ENCODE measurements at places on chromosomes 3 and 15.

- no peak for DNase-seq
Measured at GRCh38 chr3:63779227-63779626, 39.9 kb upstream of the C3orf49 start.

GRCh38 chr15:88021601-88022000, 234.9 kb downstream of the NTRK3 start:
- DNase-seq: no peak

GRCh38 chr3:2978977-2979732, 131.0 kb downstream of the IL5RA start:
- DNase-seq: no peak

- peak; percentile 20 for DNase-seq
Measured at GRCh38 chr3:72848703-72849081, 447 bp upstream of the SHQ1 start.

DNA sequence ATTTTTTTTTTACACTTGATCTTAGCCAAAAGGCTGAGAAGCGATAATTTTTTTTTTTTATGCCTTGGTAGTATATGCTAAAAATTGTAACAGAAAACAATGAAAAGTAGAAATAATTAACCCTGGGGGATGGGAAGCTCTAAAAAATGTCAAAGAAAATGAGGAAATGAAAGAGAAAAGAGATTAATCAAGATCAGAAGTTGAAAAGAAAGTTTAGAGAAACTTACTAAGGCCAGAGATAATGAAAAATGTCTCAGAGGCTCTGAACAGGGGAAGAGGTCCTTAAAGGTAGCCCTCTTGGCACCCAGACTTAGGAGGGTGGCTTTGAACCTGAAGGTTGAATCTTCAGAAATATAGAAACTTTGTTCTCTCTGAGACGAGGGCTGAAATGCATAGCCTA, 58.6 kb upstream of the ZBED2 start:
- no peak for DNase-seq

DNA sequence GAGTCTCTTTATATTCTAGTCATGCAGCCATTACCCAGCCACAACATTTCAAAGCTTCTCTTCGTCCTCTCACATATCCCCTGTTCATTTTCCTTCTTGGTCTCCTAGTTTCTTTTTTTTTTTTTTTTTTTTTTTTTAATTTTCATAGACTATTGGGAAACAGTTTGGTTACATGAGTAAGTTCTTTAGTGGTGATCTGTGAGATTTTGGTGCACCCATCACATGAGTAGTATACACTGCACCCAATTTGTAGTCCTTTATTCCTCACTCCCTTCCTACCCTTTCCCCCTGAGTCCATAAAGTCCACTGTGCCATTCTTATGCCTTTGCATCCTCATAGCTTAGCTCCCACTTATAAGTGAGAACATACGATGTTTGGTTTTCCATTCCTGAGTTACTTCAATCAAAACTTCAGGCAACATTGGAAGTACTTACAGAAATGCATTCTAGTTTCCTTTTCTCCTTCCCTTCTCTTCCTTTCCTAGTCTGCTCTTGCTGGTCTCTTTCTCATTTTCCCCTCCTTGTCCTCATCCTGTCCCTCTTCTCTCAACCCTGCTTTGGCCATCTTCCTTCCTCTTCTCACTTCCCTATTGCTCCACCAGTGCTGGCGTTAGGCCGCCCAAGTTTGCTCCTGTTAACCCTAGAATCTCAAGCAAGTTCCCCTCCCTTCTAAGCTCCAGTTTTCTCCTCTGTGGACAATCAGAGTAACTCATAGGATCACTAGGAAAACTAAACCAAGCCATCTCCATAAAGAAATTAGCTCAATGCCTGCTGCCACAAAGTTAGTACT, 4.8 kb downstream of the ATP8B4 start:
- no peak for DNase-seq

DNA sequence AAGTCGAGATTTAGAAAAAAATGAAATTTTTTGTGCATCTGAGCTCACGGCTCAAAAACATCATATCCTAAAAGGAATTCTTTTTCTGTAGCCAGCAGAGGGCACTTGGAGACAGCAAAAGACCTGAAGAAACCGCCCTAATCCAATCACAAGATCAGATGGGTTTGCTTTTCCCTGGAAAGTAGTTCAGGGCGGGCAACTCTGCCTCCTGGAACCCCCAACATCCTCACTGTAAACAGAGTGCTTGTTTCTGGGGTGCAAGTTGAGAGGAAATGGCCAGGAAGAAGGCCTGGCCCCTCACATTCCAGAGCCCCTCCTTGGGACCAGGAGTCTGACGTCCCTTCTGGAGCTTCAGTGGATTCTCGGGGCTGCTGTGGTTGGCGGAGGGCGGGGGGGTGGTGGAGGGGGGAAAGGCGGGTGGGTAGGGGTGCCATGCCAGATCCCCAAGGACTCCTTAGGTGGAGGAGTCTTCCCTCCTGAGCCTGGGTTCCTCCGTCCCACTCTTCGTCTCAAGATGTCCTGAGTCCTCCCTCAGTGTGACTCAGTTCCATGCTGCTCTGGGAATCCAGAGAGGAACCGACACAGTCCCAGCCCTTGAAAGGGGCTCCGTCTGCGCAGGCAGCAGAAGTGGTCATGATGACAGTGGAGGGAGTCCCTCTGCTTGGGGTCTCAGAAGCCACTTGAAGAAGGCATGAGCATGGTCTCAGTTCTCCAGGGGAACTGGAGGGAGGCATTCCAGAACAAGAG, 35.9 kb downstream of the CCK start:
- DNase-seq: no peak

- DNase-seq: no peak
Measured at GRCh38 chr15:70826634-70827033, 27.3 kb downstream of the LARP6 start.

DNA sequence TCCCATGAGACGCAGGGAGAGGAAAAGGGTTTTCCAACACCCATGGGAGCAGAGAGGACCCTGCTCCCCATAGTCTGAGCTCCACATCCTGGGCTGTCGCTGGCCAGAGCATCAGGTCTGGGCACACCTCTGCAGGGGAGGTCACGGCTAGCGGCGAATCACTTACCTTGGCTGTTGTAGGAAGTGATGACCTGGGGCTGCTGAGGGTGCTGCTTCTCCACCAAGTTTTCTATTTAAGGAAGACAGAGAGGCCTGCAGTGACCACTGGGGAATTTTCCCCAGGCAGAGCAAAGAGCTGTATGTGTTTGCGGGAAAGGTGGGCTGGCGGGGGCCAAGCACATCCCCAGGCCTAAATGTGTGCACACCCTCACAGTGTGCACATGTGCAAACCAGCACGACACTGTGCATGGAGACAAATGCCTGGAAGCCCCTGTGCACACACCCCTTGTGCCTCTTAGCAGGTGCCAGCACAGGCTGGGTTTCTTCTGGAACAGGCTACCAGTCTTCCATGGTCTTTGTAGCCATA, 7.6 kb downstream of the KY start:
- no peak for DNase-seq

- DNase-seq: no peak
Measured at GRCh38 chr3:112074006-112074405, 12.2 kb upstream of the C3orf52 start.

DNA sequence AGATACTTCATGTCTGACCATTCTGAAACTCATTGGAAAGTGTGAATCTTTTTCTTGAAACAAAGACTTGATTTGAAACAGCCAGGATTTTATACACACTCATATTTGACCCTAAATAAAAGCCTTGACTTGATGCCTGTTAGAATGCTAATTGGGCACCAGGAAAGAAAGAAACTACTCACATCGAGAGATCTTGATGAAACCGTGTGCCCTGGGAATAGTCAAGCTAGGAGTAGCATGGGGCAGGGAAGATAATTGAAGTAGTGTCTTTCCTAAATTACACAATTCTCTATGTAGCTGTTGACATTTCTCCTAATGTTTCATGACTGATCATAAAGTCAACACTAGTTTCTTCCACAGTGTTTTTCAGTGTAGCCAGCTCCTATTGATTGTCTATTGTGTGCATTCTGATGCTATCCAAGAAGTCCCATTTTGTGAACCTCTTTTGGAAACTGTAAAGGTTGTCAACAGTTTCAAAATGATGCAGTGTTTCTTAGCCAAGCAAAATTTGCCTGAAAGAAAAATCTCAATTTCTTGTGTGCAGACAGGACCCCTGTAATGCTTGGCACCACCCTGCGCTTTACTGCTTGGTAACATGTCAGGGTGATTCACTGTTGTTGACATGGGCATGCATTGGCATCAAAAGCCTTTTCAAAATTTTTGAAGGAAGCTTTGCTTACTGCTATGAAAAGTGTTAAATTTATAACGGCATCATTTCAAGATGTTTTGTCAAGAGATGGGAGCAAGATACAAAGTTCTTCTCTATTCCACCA, 52.5 kb upstream of the OTOL1 start:
- no peak for DNase-seq

- no peak for DNase-seq
Measured at GRCh38 chr15:80929689-80930088, 59.9 kb downstream of the MESD start.

DNA sequence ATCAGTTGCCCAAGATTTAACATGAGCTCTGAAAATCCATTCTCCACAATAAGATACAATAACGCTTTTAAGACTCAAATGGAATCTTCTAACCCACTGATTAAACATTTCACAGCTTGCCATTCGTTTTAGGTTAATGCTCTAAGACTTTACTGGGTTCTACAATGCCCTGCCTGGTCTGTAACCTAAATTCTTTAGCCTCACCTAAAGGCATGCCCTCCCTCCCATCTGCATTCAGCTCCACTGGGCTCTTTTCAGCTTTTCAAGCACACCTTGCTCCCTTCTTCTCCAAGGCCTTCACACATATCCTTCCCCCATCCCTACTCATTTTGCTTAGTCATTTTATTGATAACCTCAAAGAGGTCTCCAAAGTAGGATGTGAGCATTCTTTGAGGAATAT, 290.9 kb downstream of the LSAMP start:
- DNase-seq: no peak

GRCh38 chr3:146777941-146778340, 172.8 kb upstream of the PLSCR5 start:
- DNase-seq: no peak

- DNase-seq: no peak
Measured at GRCh38 chr3:133230195-133230594, 169.7 kb upstream of the BFSP2 start.

- DNase-seq: no peak
Measured at GRCh38 chr15:90165659-90166489, 35.3 kb upstream of the SEMA4B start.

DNA sequence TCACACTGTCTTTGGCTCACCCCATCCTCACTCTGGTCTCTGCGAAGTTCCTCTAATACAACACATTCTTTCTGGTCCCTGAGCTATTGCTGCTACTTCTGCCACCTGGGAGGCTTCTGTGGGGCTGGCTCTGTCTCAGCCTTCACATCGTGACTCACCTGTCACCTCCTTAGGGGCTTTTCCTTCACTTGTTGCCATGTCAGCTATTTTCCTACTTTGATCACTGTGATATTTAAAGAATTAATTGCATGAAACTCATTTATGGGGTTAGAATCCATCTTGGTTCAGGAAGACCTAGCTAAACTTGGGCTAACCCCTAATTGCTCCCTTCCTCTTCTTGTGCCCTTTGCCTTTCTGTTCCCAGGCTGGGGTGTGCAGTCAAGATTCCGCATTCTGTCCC, 346.9 kb downstream of the WDR72 start:
- no peak for DNase-seq

DNA sequence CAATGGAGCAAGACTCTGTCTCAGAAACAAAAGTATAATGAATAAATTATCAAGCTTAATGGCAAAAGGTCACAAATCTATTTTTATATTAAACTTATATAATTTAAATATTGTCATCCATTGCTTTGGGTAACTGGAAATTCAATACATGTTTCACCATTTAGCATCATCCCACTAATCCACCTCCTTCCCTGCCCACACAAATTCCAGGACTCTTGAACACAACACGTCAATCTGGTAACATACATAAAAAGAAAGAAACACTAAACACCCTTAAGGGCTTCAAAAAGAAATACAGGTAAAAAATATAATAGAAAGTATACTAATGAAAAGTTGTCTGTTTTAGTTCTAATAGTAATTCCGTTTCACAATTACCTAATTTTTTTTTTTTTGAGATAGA, 149.4 kb downstream of the STAG1 start:
- DNase-seq: no peak

DNA sequence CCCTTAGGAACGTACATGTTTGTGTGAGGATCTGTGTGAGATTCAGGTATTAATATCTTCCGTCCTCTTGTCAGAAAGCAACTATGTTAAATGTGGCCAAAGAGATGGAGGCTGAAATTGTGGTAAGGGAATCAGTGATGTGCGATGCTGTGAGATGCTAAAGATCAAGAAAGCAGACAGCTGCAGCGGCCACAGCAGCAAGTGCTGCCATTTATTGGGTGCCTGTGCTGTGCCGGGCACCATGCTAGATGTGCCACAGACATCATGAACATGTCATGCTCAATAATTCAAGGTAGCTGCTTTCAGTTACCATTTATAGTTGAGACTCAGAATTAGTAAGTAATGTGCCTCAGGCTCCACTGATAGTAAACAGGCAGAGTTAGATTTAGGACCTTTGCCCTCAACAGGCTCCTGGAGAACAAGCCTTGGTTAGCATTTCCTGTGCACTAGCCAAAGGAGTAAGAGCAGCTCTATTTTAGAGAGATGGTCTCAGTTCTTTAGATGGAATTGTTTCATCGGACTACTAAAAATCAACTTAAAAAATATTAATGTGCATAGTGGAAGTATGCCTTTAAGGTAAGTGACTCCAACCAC, 24.9 kb downstream of the LARS2 start:
- DNase-seq: no peak

- DNase-seq: peak; percentile 16
Measured at GRCh38 chr15:101167753-101168462, 83.9 kb downstream of the CHSY1 start.

- no peak for DNase-seq
Measured at GRCh38 chr3:15924914-15925313, 127.1 kb upstream of the ANKRD28 start.

DNA sequence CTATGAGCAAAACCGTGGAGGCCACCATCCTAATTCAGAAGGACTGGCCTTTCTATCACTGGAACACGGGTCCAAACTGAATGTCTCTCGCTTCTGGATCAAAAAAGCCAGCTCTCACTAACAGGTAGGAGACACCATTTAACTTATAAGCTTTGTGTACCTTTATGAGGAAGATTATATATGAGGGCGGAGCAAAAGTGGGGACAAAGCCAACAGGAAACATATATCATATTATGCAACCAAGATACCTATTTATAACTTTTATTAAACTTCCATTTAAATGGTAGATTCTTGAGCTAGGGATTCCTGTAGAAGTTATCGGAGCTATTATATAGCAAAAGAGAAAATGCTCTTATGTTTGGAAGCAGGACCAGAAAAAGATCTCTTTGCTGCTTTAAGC, 78.4 kb downstream of the IGF2BP2 start:
- DNase-seq: no peak

DNA sequence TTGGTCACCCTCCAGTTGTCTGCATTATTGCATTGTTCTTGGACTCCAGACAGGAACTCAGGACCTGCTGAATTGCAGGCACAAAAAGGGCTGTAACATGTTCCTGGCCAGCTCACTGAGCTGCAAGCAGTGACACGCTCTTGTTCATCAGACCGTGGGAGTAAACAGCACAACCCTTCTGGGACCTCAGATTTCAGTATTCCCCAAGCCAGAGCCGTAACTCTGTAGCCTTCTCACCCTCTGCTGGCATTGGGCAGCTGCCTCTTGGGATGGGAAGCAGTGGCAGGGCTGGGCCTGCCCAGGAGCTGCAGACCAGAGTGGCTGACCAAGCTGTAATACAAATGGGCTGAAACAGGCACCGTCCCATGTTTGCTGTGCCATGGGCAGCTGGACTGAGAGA, 607.1 kb upstream of the BCHE start:
- no peak for DNase-seq
